Smooth muscle cell of bladder (primary cell): ENCODE measurements at places on chromosomes 2 and 18. TPM values are rescaled to one million over a fixed set of nuclear protein-coding genes. Genes with fewer than 3 reads are reported as not detected.

CNDP1 gene
- total RNA-seq, result not detected in 2 replicates

AQP4 gene
- total RNA-seq, result not detected in 2 replicates

CHRND gene
- total RNA-seq, result not detected in 2 replicates

MAP4K4 gene
- 90.9 and 160 TPM in 2 replicates for total RNA-seq

COL4A4 gene
- 0.14 and 0.65 TPM in 2 replicates for total RNA-seq

HAT1 gene
- 18.6 and 22.1 TPM in 2 replicates for total RNA-seq

IL1RN gene
- 0.09 and 0.71 TPM in 2 replicates for total RNA-seq

GALNT5 gene
- total RNA-seq, result 26.9 and 28.8 TPM in 2 replicates

APOB gene
- total RNA-seq, result under 0.01 TPM in 2 replicates

KIAA2012 gene
- under 0.01 and 0.28 TPM in 2 replicates for total RNA-seq

DSC3 gene
- 0.09 and 0.14 TPM in 2 replicates for total RNA-seq

ARHGAP15 gene
- 0.09 and 0.14 TPM in 2 replicates for total RNA-seq
